Endothelial cell of umbilical vein (primary cell): ENCODE measurements at places on chromosomes 2 and 18. TPM values are rescaled to one million over a fixed set of nuclear protein-coding genes. Genes with fewer than 3 reads are reported as not detected.
A peak's percentile ranks its signal among the peaks of the same experiment; 100 is the strongest.

- DNase-seq: no peak
These were observed 52.5 kb downstream of the RNF152 start for GRCh38 chr18:61840324-61840723.

DNA sequence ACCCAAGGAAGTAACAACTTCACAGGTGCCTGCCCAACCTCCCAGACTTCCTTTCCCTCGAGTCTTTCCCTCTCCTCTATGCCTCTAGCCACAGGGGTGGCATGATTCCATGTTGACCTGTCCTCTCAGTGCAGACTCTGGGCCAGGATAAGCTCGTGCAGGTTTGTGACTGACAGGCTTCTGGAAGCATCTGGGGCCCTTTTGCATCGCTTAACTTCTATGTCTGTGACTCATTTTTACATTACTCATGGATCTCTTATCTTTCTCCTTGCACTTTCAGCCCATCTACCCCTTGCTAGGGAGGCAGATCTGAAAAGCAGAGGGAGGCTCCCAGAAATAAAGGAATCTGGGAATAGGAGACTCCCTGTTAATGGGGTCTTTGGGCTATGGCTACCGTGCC, 98.5 kb upstream of the RIOK3 start:
- DNase-seq: peak; percentile 51

DNA sequence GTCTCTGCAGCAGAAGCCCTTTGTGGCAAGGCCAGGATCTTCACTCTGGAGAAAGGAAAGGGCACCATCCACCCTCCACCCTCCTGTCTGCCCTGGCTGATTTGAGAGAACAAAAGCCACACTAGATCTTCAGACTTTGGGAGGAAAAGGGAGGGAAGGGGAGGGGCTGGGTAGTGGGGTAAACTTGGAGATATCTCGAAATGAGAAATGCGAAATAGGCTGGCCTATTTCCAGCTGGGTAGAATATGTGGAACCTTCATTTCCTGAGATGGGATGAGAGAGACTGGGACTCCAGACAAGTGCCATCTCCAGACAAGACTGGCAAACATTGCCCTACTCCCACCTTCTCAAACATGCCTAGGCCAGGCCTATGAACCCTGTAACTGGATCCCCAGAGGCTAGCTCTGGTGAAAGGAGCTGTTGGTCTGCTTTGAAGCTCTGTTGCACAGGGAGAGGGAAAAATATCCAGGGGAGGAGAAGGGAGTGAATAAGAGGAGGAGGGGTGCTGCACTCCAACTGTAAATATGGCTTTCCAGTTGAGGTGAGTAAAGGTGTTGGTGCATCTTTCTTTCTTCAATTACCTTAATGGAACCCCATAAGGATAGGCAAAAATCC, 1.7 kb downstream of the HOXD12 start:
- no peak for DNase-seq

DNA sequence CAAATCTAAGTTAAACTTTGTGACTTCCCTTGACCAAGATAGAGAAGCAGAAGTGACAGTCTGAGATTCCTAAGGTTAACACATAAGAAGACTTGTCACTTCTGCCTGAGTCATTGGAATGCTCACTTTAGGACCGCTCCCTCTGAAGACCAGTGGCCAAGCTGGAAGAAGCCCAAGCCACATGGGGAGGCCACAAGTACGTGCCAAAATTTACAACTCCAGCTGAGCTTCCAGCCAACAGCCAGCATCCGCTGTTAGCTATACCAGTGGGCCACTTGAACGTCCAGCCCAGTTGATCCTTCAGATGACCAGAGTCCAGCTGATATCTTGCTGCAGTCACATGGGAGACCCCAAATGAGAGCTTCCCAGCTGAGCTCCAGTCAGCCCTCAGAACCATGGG, 18.1 kb upstream of the ANTXR1 start:
- DNase-seq: no peak

ZSCAN30 gene
- 5.9 and 6.7 TPM in 2 replicates for polyA plus RNA-seq

DNA sequence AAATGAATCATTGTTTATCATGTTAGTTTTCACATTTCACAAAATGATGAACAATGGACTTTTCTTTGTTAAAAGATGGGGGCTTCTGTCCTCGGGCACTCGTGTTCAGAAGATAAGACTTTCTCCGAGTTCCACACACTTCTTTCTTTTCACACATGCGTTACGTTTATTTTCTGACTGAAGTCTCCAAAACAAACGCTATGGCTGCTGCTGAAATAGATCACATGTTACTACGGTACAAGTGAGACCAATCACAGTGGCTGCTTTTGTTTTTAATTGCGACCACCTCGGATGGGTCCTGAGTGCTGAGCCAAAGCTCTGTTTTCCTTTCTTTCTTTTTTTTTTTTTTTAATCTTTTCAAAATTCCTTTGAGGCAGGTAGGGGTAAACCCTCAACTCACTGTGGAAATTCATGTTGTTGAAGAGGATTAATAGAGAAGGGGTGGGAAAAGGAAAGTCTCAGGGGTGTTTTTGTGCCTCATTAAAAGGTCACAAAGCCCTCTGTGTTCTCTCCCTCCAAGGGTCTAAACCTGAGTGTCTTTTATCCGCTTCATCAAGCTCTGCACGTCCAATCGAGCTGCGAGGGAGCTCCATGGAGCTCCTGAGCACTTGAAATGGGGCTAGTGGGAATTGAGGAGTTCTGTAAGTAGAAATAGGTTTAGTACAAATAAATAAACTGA, 48.2 kb downstream of the ARL4C start:
- DNase-seq: no peak

DNA sequence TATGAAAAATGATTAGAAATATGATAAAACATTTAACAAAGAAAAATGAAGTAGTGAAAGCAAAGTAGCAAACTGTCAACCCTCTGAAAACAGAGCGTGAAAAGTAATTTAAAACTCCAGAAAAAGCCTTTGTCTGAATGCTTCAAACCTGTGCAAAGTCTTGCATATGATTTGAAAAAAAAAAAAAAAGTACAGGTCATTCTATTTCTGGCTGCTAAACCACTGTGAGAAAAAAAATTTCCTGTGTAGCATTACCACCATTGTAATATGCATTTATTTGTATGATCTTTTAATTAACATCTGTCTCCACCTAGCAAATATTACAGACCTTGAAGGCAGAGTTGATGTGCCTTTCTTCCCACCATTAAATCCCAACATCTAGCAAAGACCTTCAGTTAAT, 82.1 kb upstream of the CCDC68 start:
- DNase-seq: no peak

TTN gene
- polyA plus RNA-seq: 0.10 and 0.11 TPM in 2 replicates

- no peak for DNase-seq
These were observed 11.0 kb downstream of the SPRED2 start for GRCh38 chr2:65421432-65421748.
